Colonic mucosa (tissue), 4 donors: ENCODE measurements at places on chromosomes 3 and 15.
A peak's percentile ranks its signal among the peaks of the same experiment; 100 is the strongest.

- no peak for DNase-seq
These were observed 24.5 kb upstream of the RASA2 start for GRCh38 chr3:141462176-141462859.

DNA sequence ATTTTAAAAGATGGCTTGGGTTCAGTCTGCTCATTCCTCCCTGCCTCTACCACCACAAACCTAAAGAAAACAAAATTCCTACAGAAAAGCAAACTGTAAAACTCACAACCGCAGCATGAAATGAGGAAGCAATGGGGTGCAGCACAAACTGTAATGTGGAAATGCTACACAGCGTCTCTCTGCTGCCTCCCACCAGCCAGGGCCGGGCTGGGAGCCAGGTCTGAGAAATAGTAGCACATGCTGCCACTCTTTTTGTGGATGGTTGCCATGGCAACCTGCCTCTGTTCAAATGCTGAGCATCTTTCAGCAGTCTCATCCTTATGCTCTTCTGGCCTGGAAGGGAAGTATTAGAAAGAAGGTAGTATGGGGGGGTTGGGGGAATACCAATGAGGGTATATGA is 55.4 kb downstream of the EOMES start:
- peak; percentile 32 for DNase-seq

DNA sequence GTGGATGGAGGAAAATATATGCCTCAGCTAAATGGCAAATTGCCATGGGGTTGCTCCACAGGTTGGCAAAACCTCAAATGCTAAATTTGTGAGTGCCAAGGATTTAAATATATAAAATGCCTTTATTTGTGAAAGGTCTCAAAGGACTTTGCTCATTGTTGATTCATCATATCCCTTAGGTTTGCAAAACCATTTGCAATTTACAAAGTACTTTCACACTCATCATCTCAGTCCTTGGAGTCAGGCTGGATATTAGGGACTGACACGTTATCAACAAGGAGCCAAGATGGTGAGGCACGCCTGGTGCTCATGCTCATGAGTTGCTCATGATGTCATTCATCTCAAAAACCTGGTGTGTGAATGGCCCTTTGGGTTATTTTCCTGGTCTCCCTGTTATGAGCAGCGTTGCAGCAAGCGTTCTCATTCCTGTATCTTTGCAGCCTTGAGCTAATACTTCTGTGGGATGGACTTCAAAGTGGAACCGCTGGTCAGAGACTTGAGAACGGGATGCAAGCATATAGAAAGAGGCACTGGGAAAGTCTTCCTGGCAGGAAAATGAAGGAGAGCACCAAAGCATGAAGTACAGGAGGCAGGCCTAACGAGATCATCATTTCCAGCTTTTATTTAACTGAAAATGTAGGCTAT is 66.0 kb downstream of the MYO1E start:
- no peak for DNase-seq

DNA sequence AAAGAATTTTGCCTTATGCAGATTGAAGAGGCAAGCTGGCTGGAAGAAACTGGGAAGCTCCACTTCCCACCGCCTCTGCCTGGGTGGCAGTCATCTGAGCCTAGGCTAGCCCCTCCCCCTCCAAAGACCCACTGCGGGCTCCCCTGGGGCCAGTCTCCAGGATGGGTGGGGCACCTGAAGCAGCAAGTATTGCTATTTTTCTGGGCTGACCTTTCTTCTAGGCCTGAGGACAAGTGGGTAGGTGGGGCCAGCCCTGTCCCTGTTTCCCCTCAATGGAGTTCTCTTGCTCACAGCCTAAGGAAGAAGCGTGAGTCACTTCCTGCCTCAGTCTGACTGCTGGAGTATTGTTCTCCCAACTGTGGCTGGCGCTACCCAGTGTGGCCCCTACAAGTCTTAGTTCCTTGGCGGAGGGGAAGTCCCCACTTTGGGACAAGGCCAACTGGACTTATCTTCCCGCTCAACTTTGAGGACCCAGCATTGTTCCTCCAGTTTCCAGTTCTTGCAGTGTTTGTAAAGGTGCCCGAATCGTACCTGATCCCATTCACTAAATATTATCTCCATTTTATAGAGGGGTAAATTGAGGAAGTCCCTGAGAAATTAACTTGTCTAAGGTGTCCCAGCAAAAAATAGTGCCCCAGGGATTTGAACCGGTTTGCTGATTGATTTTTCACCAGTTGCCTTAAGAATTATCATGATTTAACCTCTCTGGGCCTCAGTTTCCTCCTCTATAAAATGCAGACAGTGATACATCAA is 1.4 kb downstream of the FURIN start:
- DNase-seq: peak; percentile 72

DNA sequence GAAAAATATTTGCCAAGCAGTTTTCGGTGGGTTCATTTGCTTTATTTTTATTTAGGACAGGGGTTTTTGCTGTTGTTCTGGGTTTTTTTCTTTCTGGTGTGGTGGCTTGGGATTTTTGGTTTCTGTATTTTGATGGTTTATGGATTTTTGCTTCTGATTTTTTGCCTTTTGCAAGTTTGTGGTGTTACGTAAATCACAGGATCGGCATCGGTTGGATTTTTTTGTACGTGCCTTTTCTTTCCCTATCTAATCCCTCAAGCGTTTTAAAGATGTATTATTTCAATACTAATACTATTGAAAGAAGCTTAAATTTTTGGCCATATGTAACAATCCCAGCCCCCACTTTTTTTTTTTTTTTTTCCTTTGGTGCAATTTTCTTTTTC is 782 bp upstream of the BCL6 start:
- DNase-seq: no peak

- no peak for DNase-seq
These were observed 53.0 kb downstream of the CYP19A1 start for GRCh38 chr15:51285399-51285798.

GRCh38 chr15:49423901-49424550 is 984 bp downstream of the FGF7 start:
- no peak for DNase-seq

- no peak for DNase-seq
These were observed 96.5 kb downstream of the KCNAB1 start for GRCh38 chr3:156216852-156217251.

DNA sequence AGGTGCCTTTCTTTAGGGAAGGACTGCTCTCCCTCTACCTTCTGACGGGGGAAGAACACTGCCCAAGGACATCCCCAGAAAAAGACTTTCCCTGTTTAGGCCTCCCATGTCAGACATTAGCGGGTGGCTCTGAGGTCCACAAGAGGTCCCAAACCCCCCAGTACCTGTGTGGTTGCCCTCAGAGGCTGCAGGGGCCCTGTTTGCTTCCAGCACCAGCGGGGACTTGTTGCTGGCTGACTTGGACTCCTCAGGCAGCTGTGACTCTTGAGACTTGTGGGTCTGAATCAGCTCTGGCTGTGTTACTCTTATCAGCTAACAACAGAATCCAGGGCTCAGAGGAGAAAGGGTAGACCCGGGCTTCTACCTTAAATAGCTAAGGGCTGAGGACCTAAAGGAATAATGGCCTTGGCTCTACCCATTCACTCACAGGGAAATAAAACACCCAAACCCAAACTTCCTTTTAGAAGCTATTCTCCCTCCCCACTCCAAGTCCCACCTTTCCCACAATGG is 39.2 kb downstream of the SEMA3G start:
- no peak for DNase-seq

- no peak for DNase-seq
These were observed 312.3 kb downstream of the SATB1 start for GRCh38 chr3:18112674-18113375.

- peak; percentile 72 for DNase-seq
These were observed 27.2 kb upstream of the VPS33B start for GRCh38 chr15:91049378-91050127.

DNA sequence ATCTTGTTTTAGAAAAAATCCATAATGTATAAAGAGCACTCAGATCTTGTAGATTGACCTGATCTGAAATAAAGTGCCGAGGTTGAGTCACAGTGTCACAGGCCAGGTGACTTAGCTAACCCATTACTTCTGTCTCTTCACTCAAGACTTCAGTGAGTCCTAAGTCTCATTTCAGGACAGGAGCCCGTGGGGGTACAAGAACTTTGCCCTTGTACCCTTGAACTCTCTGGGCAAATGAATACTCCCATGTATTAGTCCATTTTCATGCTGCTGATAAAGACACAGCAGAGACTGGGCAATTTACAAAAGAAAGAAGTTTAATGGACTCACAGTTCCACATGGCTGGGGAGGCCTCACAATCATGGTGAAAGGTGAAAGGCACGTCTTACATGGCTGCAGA is 160.2 kb downstream of the ZPLD1 start:
- DNase-seq: no peak

GRCh38 chr3:180420016-180420415 is 181.9 kb upstream of the TTC14 start:
- DNase-seq: no peak

GRCh38 chr3:14791343-14791945 is 27.3 kb upstream of the FGD5 start:
- peak; percentile 76 for DNase-seq

DNA sequence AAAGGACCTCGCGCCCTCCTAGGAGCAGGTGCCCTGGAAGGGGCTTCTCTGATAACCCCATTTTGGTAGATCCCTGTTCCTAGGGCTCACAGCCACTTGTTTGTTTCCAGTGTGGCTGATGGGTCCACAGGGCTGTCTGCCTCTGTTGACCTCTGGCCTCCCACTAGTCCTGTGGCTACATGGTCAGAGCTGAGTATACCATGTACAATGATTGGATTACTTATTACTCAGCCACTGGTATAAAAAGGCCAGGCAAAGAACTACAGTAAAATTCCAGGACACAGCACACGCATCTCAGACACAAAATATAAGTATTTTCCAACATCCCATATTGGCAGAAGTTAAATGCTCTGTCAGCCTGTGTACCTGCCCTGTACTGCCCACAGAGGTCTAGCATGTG is 277.3 kb downstream of the GABRG3 start:
- no peak for DNase-seq

DNA sequence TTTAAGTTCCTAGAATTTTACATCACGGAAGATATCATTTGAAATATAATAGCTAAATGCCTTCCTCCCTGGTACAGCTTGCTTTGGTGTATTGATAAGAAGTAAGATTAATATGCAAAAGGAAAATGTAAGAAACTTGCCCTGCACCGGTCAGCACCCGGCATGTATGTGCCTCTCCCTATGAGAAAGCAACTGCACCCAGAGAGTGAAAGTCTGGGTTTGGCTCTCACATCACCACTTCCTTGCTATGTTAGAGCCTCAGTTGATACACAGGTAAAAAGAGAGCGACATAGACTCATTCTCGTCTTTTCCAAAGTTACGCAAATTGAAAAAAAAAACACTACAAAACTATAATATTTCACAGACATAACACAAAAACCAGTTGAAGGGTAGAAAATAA is 96.7 kb downstream of the FOXP1 start:
- DNase-seq: no peak

DNA sequence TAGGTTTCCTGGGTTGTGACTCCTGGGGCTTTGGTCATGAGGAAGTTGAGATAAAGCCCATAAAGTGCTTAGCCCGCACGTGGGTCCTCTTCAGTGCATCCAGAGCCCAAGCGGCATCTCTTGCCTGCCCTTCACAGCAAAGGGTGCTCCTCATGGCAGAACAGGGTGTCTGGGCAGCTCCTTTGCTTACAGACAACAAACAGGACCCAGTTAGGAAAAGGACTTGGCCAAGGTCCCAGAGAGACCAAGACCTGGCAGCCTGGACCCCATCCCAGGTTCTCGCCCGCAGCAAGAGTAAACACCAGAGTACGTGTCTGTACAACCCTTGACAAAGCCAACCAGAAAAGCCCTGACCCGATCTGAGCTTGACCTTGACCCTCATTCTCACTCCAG is 27.0 kb downstream of the ALS2CL start:
- DNase-seq: no peak

- DNase-seq: peak; percentile 82
These were observed 85.8 kb downstream of the HMG20A start for GRCh38 chr15:77506311-77507142.

- no peak for DNase-seq
These were observed 24.3 kb downstream of the ZDHHC19 start for GRCh38 chr3:196186651-196187573.

- no peak for DNase-seq
These were observed 11.6 kb upstream of the CLPX start for GRCh38 chr15:65196637-65197336.

GRCh38 chr3:41350441-41350840 is 151.1 kb downstream of the CTNNB1 start:
- DNase-seq: no peak

DNA sequence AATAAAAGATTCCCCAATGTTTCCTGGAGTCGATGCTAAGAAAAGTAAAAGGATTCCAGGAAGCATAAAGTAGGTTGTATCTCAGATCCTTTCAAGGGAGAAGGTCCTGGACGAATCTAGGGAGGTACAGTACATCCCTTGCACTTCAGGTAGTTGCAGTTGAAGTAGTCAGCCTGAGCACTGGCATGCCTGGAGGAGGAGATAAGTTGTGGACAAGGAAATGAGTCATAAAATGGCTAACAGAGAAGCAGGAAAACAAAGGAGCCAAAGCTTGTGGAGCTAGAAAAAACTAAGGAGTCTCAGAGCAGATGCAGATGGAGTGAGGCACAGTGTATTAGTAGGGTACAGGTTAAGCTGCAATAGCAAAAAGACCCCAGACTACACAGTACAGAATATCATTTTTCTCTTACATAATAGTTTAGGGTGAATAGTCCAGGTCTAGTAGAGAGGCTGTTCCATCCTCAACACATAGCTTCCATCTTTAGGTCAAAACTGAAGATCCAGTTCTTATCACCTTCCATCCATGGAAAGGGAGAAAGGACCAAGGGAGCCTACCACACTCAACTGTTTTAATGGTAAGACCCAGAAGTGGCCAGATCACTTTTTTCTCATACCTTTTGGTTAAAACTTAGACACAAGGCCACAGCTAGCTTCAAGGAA is 41.3 kb downstream of the COL6A5 start:
- no peak for DNase-seq

DNA sequence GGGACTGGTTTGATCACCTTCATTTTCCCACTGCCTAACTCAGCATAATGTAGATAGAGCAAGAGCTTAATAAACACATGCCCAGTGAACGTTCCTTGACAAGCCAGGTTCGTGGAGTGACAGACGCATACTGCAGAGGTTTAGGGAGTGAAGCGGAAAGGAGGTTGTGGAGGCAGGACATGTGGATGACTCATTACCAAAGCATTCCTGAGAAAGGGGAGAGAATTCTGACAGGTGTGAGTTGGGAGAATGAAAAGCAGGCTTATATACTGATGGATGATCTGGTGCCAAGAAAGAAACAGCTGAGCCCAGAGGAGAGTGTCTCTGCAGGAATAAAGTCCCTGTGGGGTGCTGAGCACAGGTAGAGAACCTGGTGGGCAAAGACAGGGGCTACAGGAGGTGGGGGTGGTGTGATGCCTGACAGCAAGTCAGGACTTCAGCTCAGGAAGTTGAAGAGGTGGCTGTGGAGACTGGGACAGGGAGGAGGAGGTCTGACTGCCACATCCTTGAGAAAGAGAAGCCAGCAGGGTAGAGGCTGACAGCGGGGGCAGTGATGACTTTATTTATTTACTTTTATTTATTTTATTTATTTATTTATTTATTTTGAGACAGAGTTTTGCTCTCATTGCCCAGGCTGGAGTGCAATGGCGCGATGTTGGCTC is 2.4 kb upstream of the RPL29 start:
- DNase-seq: no peak

GRCh38 chr15:88012688-88013087 is 243.9 kb downstream of the NTRK3 start:
- DNase-seq: no peak

- no peak for DNase-seq
These were observed 631.1 kb downstream of the NLGN1 start for GRCh38 chr3:174028673-174029072.
